Activated CD4-positive, alpha-beta T cell treated with anti-CD3 and anti-CD28 coated beads, Interleukin-2, amount 50 U/mL, for 16 hours (primary cell): ENCODE measurements at places on chromosomes 5 and 9.

DNA sequence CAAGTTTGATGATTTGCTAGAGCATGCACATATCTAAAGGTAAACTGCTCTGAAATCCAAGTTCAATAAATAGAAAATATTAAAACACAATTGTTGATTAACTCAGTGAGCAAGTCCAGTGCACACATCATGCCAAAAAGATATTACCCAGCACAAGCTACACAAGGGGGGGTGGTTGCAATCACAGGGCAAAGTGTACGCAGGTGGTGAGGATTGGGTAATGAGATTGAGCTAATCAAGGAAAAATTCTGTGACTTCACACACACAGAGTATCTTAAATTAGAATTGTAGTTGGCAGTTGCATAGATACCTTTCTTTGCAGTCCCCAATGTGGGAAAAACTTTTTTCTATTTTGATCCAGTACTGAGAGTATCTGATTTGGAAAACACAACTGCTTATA, 156.1 kb upstream of the NTRK2 start:
- no peak for DNase-seq

DNA sequence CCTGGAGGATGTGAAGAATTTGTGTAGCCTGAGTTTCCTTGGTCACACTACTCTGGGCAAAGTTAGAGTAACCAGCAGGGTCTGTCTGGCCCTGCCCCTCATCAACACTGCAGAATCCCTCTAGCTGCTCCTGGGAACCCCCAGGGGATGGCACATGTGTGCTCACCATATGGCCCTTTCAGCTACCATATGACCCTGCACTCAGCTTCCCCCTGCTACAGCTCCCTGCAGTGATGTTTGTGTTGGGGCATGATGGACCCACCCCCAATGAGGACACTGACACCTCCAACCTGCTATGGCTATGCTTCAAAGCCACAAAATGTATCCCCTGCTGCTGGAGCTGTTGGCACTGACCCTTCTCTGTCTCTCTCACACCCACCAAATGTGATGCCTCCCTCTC, 152.7 kb downstream of the SNX18 start:
- no peak for DNase-seq

- DNase-seq = no peak
These were observed 7.4 kb downstream of the GZMK start for GRCh38 chr5:55031492-55031891.

- no peak for DNase-seq
These were observed 344.8 kb upstream of the RPS23 start for GRCh38 chr5:82622711-82623514.

- DNase-seq = no peak
These were observed 11.0 kb downstream of the UBAC1 start for GRCh38 chr9:135950135-135950682.

DNA sequence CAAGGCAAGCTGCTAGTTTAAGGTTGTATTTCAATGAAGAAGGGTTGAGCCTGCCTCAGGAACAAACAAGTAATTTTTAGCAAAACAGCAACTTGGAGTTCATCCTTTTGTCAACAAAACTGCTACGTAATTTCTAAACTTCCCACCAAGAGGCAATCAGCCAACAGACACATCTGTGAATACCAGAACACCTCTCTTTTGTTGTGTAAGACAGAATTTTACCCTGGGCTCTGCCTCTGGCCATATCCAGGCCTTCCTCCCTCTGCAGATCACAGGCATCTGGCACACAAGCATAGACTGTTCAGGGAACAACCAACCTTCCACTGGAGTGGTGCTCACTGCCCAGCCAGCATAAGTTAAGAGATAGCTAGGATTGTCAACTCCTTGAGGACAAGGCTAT, 409.0 kb downstream of the SPOCK1 start:
- DNase-seq = no peak

DNA sequence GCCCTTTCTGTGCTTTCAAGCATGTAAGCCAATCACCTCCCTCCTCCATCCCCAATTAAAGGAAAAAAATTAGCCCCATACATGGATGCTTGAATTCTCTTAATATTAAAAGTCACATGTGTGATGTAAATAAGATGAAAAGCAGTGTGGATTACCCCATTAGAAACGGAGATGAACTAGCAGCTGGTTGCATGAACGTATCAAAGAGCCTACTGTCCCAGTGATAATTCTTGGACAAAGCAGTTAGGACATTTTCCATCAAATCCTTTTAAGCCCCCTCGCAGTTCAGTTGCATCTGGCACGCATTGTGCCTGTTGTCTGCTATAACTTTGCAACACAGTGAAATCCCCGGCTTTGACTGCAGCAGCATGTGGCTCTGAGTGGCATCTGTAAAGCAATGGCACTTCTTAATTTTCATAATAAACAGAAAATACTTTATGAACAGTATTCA, 285.6 kb downstream of the FBXL7 start:
- DNase-seq = no peak

GRCh38 chr5:125874057-125874456, 549.2 kb upstream of the GRAMD2B start:
- no peak for DNase-seq

DNA sequence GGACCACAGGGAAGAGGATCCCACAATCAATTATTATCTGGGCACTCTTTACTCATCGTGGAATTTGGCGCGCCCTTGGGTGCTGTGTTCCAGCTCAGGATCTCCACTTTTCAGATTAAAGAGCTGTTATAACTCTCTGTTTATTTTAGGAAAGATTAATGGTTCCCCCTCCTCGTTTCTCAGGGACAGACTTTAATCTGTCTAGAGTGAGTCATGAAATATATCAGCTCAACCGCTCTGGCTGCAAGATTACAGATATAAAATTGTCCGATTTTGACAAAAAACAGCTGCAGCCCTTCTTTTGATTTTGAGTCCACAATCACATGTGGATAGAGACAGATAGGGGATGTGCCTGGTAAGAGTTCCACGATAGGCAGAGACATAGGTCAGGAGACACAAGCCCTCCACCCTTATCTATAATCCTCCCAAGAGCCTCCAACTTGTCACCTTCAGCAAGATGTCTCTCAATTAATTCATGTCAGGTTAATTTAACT, 77.6 kb upstream of the ANKRD55 start:
- no peak for DNase-seq

DNA sequence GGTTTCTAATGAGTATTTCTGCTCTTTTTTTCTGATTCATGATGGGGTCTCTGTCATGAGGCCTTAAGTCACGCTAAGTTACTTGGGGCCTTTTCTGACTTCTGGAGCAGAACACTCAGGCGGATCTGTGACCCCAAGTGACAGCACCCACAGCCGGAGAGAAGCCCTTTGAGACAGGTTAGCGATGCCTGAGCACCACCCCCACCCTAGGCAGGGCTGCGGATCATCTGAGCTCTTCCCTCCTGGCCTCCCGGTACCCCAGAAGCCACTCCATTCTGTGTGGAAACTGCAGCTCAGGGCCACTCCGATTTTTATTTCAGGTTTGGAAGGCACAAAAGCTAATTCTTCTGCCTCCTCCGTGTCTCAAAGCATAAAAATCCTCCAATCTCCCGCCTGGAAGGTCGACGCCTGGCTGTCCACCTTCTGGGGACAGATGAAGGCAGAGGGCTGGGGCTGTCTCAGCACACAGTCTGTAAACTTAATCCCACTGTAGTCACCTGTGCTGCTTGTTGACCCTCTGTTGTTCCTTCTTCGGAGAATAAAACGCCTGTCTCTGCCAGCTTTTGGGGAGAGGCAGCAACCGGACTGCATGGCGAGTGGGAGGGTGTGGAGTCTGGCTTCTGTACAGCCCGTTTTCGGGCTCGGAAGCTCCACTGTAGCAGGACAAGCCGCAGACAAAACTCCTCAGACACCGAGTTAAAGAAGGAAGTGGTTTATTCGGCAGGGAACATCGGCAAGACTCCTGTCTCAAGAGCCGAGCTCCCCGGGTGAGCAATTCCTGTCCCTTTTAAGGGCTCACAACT, 88.8 kb downstream of the SPRY4 start:
- no peak for DNase-seq

DNA sequence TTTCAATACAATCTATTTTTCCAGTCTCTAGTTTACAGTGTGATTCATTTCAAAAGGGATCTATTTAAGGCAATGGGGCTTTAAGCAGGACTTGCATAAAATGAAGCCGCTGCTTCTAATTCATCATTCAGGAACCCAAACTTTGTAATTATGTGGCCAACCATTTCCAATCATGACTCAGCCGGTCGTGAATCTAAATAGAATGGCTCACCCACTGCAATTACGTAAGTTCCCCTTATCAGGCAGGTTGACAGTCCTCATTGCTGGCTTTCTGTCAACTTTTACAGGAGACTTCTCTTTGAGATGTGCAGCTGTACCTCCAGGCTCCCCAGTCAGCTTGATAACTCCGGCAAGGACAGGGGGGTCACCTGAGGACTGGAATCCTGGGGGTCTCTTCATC, 152.8 kb upstream of the DAP start:
- DNase-seq = peak; percentile 5

- no peak for DNase-seq
These were observed 1237.9 kb downstream of the CDH12 start for GRCh38 chr5:21615195-21615765.

GRCh38 chr5:175688352-175689146, 30.7 kb downstream of the HRH2 start:
- no peak for DNase-seq

- DNase-seq = no peak
These were observed 29.1 kb downstream of the ANKDD1B start for GRCh38 chr5:75640395-75640794.

DNA sequence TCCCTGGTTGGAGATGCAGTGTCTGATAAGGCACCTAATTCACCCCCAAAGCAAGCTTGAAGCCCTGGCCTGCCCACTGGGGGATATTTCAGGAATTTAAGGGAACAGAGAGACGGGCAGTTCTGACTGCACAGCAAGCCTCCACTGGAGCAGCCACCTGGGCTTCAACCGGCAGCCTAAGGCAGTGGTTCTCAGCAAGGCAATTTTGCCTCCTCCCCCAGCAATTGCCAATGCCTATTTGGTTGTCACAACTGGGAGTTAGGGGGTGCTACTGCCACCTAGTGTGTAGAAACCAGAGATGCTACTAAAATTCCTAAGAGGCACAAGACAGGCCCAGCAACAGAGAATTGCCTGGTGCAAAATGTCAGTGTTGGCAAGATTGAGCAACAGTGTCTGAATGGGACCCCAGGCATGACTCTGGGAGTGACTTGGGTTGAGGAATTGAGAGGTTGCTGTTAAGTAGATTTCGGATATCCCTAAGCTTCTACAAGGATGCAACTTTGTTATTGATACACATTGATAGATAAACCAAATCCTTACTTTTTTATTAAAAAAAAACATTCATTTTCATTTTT, 58.7 kb upstream of the CTSL start:
- peak; percentile 24 for DNase-seq

DNA sequence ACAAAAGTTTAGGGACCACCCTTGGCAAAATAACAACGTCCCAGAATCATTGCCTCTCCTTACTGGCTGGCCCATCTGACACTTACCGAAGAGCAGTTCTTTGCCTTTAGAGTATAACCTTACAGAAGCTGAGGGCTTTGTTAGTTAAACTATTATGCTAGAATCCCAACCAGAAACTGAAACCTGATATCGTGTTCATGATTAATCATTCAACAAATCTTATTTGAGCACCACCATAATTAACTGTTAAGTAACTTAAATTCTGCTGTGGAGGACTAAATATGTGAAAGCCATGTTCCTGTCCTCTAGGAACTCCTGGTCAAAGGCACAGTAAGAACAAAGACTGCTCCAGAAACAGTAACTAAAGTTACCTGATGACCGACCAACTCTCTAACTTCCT, 104.9 kb downstream of the ARL15 start:
- DNase-seq = no peak

GRCh38 chr5:179238628-179238970, 106.7 kb downstream of the ADAMTS2 start:
- DNase-seq = no peak

- no peak for DNase-seq
These were observed 4.4 kb upstream of the PRR7 start for GRCh38 chr5:177442066-177442826.

- no peak for DNase-seq
These were observed 33.8 kb downstream of the SLC46A2 start for GRCh38 chr9:112856843-112857242.

- DNase-seq = no peak
These were observed 7.0 kb upstream of the CDC20B start for GRCh38 chr5:55180016-55180415.

- DNase-seq = no peak
These were observed 160.1 kb downstream of the HMHB1 start for GRCh38 chr5:143972068-143972467.

DNA sequence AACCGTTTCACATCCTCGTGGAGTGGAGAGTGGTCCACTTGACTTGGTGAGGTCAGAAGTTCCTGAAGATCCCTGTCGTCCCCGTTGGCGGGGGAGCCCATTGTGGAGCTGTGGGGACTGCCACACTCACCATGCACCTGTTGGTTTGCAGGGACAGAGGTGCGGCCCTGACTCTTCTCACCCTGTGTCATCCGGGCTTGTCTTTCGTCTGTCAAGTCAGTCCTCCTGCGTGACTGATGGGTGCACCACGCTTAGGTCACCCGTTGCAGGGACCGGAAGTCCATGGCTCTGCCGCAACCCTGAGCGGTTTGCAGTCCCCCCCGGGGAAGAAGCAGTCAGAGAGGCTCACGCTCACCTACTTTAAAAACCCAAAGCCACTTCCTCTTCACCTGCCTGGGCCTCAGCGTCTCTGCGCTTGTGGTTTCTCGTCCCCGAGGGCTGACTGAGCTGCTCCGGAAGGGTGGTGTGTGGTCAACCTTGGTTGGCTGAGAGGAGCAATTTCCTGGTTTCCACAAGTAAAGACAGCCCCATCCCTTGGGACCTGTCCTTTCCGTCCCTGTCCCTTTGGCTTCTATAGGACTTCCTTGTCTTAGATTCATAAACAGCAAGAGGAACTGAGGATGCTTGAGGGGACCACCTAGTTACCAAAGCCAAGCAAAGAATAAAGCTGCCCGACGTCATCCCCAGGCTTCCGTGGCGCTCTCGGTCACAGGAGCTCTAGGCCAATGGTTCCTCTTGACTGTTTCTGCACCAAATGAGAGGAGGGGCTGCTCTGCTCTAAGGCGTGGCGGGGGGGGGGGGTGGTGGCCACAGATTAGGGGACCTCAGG, 53.2 kb downstream of the USP20 start:
- DNase-seq = peak; percentile 99

GRCh38 chr5:140664030-140664358, 710 bp upstream of the WDR55 start:
- no peak for DNase-seq

DNA sequence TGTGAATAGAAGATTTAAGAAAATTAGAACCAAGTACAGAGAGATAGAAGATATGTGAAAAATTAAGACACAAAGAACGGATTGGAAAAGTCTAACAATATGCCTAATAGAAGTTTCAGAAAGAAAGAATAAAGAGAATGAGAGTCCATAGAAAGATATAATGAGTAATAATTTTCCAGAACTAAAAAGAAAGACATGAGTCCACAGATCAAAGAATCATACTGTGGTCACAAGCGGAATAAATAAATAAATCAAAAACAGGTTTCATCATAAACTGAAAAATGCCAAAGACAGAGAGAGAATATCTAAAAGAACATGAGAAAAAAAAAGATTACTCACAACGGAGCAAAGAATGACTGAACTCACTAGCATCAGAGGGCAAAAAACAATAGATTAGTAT, 32.9 kb downstream of the FEM1C start:
- no peak for DNase-seq

- DNase-seq = no peak
These were observed 19.9 kb downstream of the CDC26 start for GRCh38 chr9:113255438-113255837.

- no peak for DNase-seq
These were observed 196.6 kb upstream of the CD180 start for GRCh38 chr5:67393211-67393610.
